ENCODE measurements at places on chromosomes 7 and 10.

DNA sequence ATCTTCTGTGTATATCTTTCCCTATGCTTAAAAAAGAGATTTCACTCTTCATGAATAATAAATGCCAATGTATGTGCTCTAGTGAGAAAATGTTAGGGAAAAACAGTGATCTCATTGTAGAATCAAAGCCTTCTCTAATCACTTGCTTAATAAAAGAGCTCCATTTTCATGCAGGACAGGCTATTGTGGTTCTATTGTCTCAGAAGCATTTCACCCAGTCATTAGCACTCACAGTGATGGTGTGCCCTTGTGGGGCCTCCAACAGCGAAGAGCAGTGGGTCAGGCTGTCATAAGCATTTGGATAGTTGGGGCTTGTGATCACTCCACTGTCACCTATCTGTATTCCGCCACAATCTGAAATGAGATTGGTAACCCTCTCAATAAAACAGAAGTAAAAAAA, 83.9 kb upstream of the RSU1 start:
- DNase-seq: no peak

- DNase-seq: no peak
Observed at GRCh38 chr7:66380272-66380888, 175.2 kb downstream of the TPST1 start.

DNA sequence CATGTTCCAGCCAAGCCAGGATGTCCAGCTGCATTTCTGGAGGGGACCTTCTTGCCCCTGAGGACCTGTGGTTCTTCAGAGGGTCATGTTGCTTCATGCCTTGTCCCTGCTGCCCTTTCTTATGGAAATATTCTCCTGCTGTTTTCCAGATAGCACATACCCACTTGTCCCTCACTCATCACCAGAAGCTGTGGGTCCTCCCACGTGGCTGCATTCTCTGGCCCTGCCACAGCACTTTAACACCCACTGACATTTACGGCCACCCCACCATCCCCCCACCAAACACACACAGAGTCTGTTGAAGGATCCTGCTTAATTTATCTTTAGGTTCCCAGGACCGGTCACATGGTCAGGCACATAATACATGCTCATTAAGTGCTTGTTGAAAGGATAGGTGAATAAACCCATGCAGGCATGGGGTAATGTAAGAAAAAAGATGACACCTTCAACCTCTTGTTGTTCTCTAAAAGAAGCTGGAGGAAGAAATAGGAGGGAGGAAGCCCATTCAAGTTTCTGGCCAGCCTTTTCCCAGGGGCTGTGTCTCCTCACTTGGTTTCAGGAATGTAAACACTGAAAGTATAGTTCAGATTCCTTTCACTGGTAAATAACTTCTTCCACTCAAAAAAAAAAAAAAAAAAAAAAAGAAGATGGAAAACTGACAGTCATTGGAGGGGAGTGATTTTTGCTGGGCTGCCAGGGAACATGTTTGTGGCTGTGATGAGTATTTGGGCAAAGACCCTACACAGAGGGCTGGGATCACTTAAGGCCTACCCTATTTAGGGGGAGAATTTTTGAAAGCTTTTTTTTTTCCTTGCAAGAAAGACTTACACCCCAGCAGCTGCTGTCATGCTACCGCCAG, 19.8 kb upstream of the BMPER start:
- no peak for DNase-seq

GRCh38 chr7:37448636-37449361, at the start of gene ELMO1:
Gene ELMO1, minus strand, starts transcription at chr7:37448864. Its CDS starts 106,174 bp downstream, at chr7:37342690.
- DNase-seq: peak; percentile 5

- DNase-seq: no peak
Observed at GRCh38 chr7:3712841-3713240, 411.8 kb downstream of the SDK1 start.

- no peak for DNase-seq
Observed at GRCh38 chr7:27169658-27170425, 4.3 kb downstream of the HOXA10 start.

DNA sequence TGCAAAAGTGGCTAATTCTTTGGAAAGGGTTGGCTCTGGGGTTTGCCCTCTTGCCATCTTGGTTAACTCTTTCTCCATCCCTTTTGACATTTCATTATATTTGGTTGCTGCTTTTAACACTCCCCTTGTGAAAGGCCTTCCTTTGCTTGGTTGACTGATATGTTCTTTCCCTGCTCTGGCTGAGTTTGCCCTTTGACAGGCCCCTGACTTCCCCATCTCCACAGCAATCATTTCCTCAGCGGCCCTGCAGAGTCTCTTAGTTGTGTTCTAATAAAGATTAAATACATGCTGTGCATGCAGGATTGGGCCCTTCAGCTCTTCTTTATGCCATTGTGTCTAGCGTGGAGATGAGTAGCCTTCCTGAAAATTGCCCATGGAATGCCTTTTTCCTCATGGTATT, 84.5 kb upstream of the CSTF2T start:
- DNase-seq: no peak

DNA sequence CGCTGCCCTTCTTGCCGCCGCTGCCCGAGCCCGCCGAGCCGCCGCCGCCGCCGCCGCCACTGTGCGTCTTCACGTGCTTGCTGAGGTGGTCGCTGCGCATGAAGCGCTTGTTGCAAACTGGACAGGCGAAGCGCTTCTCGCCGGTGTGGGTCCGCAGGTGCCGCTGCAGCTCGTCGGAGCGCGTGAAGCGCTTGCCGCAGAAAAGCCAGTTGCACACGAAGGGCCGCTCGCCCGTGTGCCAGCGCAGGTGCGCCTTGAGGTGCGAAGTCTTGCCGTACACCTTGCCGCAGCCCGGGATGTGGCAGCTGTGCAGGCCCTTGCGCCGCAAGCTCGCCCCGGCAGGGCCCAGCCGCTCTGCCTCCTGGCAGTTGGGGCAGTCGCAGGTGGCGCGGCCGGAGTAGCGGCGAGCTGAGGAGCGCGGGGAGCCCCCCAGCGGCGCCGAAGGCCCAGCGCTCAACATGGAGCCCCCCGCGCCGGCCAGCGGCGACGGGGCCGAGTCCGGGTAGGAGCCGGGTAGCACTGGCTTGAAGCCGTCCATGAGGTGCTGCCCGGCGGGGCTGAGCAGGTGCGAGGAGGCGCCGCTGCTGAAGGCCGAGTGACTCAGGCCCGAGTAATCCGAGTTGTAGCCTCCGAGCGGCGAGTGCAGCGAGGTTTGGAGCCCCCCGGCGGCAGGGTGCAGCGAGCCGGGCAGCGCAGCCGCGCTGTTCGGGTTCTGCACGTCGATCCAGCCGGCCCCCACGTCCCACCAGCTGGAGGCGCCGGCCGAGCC, 2.1 kb downstream of the SP8 start:
- no peak for DNase-seq

DNA sequence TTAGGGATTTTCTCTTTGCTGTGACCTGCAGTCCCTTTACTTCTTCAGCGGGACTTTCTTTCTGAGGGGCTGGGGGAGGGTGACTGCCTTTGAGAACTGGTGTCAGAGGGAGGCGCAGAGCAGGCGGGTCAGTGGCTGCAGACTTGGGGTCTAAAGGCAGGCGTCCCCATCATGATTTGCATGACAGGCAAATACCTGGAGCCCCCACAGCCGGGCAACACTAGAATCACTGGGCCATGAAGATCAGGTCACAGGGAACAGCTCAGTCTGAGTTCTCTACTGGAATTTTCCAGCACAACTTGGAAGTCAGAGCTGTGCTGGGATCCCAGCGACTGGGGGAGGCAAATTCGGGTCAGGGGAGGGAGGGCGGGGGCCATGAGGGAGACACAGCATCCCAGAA, 29.2 kb upstream of the PITRM1 start:
- no peak for DNase-seq

DNA sequence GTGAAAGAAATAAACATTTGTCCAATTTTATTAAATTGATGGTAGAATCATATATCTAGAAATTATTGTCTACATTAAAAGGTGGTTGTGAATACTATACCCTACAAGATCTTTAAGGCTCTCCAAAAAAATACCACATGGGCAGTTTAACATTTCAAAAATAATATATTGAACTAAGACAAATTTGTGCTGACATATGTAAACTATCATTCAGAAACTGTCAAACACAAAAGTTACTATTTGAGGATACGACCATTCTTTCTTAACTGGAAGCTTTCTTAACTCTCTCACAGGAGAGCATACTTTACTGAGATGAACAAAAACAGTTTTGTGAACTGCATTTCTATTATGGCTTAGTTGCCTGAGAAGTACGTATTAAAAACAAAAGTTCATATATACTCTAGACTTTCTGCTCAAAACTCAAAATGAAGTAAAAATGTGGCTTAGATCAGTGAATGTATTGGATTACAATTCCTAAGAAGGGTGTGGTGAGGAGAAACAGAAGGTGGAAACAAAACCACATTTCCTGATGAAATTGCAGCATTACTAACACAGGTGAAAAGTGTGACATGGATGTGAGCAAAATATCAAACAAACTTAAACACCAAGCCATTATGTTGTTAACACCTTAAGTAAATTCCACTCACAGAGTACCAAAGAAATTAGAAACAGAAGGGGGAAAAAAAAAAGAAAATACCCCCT, 138.5 kb downstream of the SEMA3A start:
- DNase-seq: no peak

GRCh38 chr10:131978366-131978765, 3.4 kb downstream of the BNIP3 start:
- DNase-seq: no peak

DNA sequence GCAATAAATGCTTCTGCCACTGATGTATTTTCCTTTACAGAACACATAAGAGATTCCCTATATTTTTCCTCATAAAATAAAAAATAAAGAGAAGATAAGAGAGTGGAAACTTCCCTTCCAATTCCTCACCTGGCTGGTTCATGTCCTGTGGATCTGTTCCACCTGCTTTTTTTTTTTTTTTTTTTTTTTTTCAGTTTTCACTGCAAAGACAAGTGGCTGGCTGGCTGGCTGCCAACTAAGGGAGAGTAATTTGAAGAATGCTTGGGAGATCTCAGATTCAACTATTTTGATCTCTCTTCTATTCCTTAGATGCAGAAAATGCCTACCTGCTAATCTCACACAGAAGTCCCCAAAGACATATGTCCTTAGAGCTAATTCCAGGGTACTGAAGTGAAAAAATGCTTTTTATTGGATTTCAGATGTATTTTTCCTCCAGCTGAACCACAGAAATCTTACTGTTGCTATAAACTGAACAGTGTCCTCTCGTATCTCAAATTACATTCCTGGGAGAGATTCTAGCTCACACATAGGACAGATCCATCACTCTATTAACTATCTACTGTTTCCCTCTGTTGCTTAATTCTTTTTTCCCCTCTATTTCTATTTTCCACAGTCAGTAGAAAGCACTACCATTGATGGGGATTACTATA, 120.8 kb downstream of the NRCAM start:
- DNase-seq: no peak

DNA sequence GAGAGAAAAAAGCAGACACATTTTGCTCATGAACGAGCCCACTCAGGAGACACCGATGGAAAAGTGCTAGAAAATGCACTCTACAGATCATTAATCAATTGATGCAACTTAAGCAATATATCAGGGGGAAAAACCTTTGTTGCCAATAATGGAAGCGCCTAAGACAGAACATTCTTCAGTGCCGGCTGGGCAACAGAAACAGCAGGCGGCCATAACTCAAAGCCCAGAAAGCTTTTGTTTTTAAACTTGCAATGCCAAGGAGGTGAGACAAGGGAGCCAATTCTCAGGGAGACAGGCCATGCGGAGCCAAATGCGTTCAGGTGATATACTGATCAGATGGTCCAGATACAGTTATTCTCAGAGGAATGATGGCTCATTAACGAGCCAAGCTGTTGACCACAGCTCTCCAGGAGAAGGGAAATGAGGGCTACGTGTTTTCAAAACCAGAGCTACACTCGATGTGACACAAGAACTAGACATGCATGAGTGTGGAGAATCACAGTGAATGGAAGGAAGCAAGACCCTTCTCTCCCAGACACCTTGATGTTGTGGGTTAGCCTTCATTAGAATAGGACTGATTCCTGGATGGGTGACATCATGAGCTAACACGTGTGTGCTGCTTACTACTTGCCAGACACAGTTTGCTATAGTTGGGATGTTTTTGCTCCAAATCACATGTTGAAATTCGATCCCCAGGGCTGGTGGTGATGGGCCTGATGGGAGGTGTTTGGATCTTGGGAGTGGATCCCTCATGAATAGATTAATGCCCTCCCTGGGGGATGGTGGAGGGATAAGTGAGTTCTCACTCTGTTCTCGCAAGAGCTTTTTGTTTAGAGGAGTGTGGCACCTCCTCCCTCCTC, 79.1 kb upstream of the KCNMA1 start:
- peak; percentile 19 for DNase-seq

GRCh38 chr7:116041615-116042014, 11.1 kb upstream of the TFEC start:
- DNase-seq: no peak

- DNase-seq: no peak
Observed at GRCh38 chr10:71090801-71091200, 121.6 kb upstream of the UNC5B start.

DNA sequence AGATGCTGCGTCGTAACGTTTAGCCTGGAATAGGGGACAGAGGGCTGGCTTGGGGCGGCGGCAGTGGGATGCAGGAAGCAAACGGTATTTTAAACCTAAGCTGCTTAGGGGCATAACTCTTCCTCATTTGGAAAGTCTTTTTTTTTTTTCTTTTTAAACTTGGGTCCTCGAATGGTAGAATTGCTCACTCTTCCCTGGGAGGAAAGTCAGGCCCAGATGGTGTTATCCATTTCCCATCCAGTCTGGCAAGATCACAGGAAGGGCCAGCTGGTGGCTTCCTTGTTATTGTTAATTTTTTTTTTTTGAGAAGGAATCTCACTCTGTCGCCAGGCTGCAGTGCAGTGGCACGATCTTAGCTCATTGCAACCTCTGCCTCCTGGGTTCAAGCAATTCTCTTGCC, 56.6 kb downstream of the TMEM209 start:
- DNase-seq: no peak

GRCh38 chr7:157041004-157041403, 30.5 kb upstream of the MNX1 start:
- DNase-seq: no peak

GRCh38 chr7:31455844-31456243, 58.0 kb upstream of the ITPRID1 start:
- no peak for DNase-seq

GRCh38 chr7:114787556-114787955, 134.3 kb upstream of the MDFIC start:
- DNase-seq: no peak

DNA sequence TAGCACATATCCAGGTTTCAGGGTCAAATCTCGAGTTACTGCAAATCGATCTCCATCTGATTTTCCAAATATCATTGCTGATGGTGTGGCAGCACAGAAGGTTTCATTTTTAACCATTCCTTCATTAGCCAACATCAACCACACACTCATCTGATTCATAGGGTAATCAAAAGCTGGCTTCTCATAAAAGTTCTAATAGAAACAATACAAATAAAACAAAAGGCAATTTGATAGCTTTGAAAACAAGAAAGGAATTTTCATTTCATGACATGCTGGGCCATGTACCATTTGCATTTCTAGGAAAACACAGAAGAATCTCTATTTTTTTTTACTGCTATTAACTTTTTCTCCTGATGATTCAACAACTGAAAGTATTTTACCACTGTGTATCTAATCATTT, 147.7 kb upstream of the SLC26A5 start:
- DNase-seq: no peak
